ENCODE measurements at places on chromosomes 6 and 20.

GRCh38 chr6:25833136-25833535 lies 1.3 kb upstream of the SLC17A1 start:
- DNase-seq: no peak

DNA sequence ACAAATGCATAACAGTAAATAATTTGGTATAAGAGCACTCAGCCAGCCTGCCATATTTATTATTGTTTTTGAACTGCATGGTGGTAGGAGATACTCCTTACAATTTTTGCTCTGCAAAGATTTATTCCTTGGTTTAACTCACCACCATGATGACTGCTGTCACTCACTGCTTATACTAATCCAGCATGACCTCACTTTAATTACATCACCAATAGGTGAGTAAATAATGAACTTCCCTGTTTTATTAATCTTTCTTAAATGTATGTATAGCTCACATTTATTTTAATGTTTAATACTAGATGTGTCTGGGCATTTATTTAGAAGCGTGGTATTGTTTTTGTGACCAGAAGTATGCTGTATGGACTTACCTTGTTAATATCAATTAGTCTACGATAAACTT lies 12.8 kb upstream of the TP53TG5 start:
- DNase-seq: no peak

DNA sequence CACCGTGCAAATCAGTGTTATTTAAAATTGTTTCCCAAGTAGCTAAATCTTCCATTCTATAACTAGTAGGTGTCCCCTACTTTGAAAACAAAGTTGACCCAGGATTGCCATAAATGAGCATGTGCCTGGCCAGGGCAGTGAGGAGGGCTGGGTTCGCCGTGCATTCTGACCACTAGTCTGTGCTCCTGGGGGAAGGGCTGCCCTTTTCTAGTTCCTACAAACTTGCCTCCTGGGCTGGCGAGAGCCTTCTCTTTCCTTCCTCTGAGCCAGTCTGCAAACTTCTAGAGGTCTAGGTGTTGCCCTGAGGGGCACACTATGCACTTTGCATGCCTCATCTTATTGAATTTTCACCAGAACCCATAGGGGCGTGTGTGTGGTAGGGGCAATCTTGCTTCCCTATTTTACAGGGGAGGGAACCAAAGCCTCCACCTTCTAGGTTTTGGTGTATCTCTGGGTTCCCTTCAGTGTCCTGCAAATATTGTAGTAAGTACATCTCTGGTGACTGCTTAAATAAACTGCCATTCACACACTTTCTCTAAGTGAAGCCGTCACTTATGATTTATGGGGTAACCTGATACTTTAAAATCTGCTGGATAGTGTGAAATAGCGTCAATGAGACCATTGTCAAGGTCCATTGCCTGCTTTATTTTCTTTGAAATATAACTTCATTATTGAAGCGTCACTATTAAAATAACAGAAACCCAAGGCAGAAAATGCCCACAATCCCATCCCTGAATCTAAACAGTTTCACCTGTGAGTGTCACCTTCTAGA lies 42.2 kb downstream of the CDH26 start:
- DNase-seq: no peak

DNA sequence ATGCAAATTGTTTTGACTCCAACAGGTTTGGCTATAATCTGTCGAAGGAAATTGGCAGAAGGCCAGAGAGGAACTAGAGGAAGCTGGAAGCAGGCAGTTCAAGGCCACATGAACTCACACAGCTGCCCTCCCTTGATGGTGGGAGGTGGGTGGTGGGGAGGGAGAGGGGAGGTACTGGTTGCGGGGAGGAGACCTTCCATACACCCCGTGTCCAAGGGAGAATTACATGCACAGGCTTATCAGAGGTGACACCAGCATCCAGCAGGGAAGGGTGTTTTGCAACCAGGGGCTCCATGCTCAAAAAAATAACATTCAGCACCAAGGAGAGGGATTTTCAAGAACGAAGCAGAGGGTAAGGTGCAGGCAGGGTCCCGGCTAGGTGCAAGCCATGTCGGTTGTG lies 9.1 kb downstream of the PRND start:
- DNase-seq: no peak

DNA sequence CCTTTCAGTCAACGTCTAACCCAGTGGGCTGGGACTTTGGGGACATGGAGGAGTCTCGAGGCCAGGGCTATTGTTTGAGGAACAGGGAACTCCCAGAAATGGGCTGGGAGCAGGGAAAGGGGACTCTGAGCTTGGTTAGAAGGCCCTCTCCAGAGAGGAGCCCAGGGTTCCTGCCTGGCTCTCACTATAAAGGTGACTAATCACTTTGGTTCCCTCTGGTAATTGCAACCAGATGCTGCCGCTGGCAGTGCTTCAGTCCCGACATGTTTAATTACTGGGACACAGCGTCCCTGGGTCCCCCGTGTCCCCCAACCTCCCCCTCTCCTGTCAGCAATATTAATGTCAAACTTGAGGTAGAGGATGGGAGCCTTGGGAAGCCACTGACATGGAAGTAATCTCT lies 5.0 kb upstream of the GDF5 start:
- DNase-seq: no peak

- no peak for DNase-seq
Measured at GRCh38 chr6:12845224-12846004, 128.8 kb downstream of the PHACTR1 start.

DNA sequence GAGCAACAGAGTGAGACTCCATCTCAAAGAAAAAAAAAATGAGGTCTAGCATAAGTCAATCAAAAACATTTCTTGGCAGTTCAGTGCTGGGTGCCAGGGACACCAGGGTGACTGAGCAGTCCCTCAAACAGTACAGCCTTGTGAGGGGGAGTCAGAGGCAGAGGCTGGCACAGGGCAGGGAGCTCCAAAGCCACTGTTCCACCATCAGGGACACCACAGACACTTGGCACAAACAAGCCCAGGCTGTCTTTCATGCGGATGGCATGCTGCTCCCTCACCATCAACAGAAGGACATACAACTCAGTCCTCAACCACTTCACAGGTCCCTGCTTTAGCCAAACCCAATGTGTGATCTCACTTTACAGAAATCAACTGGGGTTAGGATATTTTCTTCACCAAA lies 36.0 kb upstream of the GRM4 start:
- DNase-seq: no peak

DNA sequence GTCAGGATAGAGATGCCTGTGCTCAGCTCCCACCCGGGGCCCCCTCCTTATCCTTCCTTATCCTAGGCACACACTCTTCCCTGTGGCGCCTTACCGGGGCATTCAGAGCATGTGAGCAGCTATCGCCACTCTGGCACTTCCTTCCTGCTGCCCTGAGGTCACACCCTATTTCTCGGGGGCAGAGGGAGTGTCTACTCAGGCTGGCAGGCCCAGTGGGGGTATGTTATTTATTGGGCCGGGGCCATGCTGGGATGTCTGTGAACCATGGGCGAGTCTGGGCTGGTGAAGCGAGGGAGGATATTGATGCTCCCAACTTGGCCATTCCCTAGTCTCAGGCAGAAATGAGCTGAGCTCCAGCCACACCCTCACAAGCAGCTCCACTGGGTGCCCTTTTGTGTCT lies 3.9 kb upstream of the LY6G6D start:
- no peak for DNase-seq

DNA sequence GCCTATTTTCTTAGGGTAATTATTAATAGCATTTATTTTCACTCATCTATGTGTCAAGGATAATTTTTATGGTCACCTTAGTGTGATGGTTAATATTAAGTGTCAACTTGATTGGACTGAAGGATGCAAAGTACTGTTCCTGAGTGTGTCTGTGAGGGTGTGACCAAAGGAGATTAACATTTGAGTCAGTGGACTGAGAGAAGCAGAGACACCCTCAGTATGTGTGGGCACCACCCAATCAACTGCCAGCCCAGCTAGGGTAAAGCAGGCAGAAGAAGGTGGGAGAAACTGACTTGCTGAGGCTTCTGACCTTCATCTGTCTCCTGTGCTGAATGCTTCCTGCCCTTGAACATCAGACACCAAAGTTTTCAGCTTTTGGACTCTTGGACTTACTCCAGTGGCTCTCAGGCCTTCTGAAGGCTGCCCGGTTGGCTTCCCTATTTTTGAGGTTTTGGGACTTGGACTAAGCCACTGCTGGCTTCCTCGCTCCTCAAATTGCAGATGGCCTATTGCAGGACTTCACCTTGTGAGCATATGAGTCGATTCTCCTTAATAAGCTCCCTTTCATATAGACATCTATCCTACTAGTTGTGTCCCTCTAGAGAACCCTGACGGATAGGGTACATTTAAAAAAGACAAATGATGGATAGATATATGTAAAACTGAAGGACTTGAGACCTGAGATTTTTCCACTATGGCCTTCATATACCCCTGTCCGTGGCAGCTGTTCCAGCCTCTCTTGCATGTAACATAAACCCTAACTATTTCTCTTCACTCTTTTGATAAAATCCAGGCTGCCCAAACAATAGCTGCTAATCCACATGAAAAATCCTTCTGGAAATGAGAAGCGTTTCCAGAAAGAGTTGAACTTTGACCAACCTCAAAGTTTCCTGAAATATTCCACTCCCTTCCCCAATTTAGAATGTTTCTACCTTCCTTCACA lies 62.1 kb upstream of the RGS17 start:
- no peak for DNase-seq

GRCh38 chr20:60664106-60664505 lies 588.0 kb upstream of the CDH4 start:
- no peak for DNase-seq

DNA sequence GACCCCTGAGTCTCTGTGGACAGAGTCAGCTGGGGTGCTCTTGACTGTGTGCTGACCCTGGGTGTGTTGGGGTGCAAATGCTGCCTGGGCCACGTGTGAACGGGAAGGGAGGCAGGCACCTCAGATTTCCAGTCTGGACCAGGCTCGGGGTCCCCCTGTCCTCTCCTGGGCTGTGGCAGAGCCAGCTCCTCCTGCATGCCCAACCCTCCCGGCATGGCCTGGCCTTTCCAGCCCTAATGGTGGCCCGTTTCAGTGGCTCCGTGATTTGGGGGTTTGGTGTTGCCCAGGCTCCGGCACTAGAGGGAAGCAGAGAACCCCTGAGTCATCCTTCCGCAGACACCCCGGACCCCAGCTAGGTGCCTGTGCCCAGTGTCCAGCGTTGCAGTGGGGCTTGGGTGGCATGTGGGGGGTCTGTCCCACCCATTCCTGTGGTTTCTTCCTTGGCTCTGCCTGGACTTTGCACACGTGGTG lies 9.1 kb downstream of the RBM38 start:
- no peak for DNase-seq

DNA sequence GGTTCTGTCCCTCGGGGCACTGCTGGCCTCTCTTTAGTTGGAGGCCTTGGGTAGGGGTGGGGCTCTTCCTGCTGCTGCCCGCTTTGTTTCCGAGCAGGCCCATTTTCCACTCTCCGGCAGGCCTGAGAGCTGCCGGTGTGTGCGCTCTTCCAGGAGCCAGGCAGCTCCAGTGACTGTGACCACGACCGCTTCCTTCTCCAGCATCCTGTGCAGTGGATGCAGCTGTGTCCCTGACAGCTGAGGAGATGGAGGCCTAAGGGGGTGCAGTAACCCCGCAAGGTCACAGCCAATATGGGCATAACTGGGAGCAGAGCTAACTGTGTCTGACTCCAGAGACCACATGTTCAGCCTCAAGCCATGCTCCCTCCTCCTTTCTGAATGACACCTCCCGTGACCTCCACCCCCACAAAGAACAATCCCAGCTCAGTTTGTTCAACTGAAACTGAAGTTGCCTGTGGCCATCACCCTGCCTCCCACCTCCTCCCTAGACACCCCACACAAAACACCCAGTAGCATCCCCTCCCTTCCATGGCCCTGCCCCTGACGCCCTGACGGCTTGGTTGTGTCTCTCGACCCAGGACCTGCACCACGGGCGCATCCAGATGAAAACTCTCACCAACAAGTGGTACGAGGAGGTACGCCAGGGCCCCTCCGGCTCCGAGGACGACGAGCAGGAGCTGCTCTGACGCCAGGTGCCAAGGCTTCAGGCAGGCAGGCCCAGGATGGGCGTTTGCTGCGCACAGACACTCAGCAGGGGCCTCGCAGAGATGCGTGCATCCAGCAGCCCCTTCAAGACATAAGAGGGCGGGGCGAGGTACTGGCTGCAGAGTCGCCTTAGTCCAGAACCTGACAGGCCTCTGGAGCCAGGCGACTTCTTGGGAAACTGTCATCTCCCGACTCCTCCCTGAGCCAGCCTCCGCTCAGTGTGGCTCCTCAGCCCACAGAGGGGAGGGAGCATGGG lies 27.8 kb downstream of the SPATA2 start:
- DNase-seq: no peak

- DNase-seq: no peak
Measured at GRCh38 chr6:167020206-167020605, 21.0 kb downstream of the CEP43 start.

GRCh38 chr20:54221353-54221752 lies 13.5 kb downstream of the PFDN4 start:
- no peak for DNase-seq

DNA sequence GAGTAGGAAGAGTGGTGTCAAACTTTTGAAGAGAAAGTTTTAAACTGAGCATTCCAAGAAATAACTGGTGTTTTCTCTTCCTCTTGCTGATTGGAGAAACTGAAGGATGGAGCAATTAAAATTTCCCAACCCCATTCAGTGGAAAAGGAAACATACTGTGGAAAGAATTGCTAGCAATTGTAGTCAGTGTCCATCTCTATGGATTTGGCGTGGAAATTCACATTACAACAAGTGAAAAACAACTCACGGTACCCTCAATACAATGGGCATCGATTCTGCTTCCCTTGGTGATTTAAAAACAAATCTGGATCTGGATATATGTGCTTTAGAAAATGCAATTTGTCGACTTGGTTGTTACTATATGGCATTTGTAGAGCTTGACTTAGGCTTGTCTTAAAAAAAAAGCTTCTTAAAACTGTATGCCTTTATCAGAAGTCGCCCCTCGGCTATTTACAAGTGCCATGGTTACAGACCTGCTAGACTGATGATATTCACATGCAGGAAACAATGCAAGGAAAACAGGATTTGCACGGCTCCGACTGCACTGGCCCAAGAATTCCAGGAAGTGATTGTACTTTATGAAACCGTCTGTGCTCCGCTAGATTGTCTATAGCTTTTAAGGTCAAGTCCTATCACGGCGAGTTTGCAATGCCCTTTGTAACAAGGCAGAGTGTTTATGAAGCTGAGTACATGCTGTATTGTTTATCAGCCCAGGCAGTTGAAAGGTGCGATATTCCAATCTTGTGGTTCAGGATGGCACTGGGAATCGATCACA lies 131.7 kb upstream of the PHACTR1 start:
- no peak for DNase-seq

- DNase-seq: no peak
Measured at GRCh38 chr20:11271319-11271718, 597.5 kb upstream of the JAG1 start.

DNA sequence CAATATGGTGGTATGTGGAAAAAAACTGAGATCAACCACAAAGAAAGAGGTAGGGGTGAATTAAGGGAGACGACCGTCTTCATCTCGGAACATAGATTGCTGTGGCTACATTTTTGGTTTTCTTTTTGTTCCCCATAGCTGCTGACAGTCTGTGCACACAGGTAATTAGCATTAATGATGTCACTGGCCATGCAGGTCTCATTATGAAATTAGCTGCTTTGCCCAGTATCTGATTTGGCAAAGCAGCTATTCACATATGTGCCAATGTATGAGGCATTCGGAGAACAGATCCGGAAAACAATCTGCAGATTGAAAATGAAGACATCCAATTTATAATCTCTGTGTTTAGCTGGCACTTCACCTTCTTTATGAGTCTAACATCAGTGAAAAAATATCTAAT lies 13.1 kb downstream of the NOX3 start:
- DNase-seq: no peak

- DNase-seq: no peak
Measured at GRCh38 chr6:2149361-2150006, 95.9 kb downstream of the GMDS start.
